ENCODE measurements at places on chromosomes 5 and 9. TPM values are rescaled to one million over a fixed set of nuclear protein-coding genes. Genes with fewer than 3 reads are reported as not detected.

GRCh38 chr5:56698463-56699381 lies 116.6 kb upstream of the MAP3K1 start:
- no peak for DNase-seq

DNA sequence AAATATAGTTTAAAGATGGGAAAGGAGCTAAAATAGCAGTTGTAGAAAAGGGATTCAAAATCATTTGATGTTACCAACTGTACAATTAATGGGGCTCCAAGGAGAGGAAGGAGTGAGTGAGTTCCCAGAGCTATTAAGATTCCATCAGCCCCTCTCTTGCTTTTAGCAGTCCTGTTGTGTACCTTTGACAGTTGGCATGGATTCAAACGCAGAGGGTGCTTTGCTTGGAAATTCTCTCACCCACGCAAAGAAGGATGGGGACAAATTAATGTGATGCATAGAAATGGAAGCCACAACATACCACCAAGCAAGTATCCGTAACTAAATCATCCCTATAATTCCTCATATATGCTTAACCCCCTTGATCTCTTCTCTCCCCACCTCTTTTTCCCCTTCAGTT lies 461.3 kb downstream of the EBF1 start:
- no peak for DNase-seq

The ANXA1 gene
- total RNA-seq: 3.7 TPM

The OR1L1 gene
- not detected for total RNA-seq

GRCh38 chr5:91059409-91059808 lies 323.7 kb downstream of the ARRDC3 start:
- DNase-seq: no peak

The CCL28 gene
- total RNA-seq: 2.3 TPM

The PCDHGB3 gene
- total RNA-seq: 0.83 TPM

DNA sequence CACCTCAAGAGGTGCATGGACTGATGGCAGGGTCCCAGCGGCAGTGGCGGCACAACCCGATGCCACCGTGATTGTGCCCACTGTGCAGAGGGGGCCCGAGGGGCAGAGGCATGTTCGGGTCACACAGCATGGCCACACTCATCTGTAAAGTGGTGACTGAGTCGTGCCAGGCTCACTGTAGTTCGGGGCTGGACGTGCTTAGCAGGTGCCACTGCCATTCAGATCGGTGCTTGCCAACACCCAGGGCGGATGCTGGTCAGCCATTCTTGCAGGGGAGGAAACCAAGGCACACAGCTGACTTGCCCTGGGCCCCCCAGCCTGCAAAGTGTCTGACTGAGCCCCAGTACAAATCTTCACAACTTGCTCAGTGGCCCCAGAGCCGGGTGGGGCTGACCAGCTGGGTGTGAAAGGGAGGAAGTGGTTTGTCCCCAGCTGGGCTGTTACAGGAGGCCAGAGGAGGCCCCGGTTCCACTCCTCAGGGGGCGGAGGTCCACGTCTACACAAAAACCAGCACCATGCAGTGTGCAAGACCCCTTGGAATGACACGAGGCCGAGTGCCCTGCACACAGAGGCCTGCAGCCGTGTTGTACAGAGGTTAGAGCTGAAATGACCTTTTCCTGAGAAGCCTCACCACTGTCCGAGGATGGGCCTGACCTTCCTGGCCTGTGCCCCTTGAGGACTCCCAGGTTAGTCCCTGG lies 17.9 kb downstream of the FGD3 start:
- DNase-seq: no peak

- DNase-seq: no peak
Measured at GRCh38 chr9:22363421-22363887, 83.2 kb upstream of the DMRTA1 start.

- no peak for DNase-seq
Measured at GRCh38 chr5:175654807-175655206, 3.1 kb upstream of the HRH2 start.

The PKD2L2 gene
- total RNA-seq: not detected

DNA sequence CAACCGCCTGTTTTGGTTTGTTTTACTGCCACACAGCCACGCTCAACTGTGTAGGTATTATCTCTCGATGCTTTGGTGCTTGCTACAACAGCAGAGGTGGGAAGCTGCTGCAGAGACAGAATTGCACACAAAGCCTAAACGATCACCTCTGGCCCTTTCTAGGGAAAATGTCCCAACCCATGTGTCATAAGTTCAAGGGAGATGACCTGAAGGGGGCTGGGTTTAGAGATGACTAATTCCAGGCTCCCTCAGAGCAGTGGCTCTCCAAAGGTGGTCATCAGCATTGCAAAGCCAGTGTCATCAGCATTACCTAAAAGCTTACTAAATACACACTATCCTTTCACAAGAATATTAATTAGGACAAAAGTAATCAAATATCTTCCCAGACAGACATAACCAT lies 10.9 kb downstream of the ZNF622 start:
- DNase-seq: no peak

- no peak for DNase-seq
Measured at GRCh38 chr5:1280177-1281037, 14.5 kb downstream of the TERT start.

GRCh38 chr9:80571953-80572352 lies 1000.2 kb downstream of the TLE4 start:
- no peak for DNase-seq

- DNase-seq: no peak
Measured at GRCh38 chr5:169009123-169009522, 291.8 kb downstream of the SLIT3 start.

DNA sequence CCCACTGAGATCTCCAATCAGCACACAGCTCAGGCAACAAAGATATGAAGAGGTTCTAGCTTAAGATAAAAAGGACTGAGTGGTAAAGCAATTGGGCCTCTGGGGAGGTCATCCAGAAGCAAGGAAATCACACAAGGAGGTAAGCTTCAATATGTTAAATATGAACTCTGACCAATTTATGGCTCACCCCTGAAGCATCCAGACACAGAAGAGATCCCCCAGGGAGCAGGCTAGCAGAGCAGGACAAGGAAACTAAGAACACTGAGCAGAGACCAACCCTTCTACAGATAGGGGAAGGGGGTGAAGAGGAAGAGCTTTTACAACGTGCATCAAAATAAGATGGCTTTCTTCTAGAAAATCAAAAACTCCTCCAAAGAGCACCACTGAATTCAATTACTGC lies 616.2 kb downstream of the DNAH5 start:
- no peak for DNase-seq

GRCh38 chr5:69090158-69090557 lies 3.7 kb upstream of the SLC30A5 start:
- no peak for DNase-seq

DNA sequence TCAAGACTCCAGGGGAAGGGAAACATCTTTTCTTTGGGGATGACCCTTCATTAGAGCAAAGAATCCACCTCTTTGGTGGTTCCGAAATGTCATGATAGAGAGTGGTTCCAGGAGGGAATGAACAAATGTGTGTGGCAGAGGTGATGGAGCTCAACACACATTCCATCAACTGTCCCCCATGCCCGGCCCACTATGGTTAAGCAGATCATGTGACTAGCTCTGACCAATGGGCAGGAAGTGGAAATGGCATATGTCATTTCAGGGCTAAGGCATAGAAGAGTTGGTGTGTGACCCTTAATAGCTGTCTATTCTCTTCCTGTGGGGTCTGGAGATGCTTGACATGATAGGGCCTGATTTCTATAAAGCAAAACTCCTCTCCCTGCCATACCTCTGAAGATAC lies 194.6 kb downstream of the GAS1 start:
- no peak for DNase-seq

DNA sequence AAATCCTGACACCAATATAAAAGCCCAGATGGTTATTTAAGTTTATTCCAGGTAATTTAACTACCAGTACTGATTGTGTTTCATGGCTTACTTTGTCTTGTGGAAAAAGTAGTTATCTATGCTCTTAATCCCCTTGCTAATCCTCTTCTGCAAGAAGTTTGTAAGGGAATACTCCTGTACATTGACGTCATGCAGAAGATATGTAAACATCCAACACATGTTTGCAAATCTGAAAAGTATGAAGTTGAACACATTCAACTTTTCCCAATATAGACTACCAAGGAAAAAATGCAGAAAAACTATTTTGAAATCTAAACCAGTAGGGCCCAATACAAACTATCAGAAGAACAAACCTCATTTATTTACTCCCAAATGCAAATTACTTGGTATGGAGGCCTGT lies 56.3 kb upstream of the ELL2 start:
- no peak for DNase-seq

The DMRT2 gene
- total RNA-seq: not detected

DNA sequence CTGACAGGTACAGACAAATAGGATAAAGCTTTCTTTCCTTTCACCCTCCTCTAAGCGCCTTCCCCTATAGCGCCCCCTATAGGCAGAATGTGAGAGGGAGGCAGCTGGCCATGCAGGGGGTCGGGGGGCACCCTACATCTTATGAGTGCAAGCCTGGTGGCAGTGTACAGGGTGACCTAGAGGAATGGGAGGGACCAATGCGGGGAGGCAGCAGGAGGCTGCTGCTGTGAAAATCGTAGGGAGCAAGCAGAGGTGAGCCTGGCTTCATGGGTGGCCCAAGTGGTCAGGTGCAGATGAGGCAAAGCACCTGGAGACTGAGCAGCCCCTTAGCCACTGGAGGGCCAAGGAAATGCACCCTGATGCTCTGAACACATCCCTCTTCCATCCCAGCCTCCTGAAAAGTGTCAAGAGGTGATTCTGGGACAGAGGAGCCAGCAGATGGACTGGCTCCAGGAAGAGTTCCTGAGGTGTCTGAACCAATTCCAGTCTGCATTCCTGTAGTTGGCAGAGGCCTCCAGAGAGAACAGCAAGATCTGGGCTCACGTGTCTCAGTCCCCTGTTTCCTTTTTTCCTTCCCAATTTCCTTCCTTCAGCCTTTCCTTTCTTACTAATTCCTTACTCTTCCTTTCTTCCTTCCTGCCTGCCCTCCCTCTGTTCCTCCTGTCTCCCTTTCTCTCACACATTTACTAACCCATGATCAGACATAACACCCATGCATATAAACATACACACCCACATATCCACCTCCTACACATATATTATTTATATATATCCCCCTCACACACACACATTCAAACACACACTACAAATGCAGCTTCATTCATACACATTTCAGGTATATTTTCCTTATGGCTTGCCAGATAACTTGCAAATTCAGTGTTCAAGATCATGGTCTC lies 32.8 kb upstream of the GALNT10 start:
- DNase-seq: no peak

The SOHLH1 gene
- not detected for total RNA-seq

The FAM153A gene
- 0.73 TPM for total RNA-seq

DNA sequence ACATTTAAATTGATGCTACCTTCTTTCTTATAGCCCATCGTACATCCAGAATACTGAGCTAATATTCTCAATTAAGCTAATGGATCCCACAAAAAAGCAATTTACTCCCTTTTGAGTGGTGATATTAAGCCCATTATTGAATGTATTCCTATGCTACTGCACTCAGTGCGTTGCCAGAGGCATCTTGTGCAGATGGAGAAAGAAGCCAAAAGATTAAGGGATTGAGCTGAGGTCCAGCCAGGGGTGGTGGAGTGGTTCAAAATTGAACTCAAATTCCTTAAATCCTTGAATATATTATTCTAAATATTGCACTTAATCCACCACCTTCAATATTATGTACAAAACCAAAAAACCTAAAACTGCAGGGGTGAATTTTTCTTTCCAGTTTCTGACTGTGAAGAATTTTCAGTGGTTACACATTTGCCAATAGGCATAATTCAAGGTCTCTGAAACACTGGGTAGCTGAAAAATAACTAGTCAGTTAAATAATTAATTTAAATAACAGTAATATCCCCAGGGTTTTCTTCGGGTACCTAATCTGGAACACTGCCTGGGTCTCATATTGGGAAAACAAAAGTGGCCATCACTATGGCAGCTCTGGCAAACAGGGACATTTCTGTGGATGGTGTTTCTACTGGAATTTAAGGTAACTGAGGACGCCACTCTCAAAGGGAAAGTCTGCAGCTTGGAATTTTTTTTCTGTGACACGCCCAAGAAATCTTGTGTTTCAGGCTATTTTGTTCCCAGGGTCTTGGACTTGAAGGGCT lies 6.2 kb upstream of the LIFR start:
- no peak for DNase-seq

GRCh38 chr9:13934416-13934815 lies 379.5 kb downstream of the NFIB start:
- DNase-seq: no peak

GRCh38 chr5:180201051-180201987 lies 7.7 kb downstream of the RASGEF1C start:
- DNase-seq: no peak

- no peak for DNase-seq
Measured at GRCh38 chr5:38188591-38188990, 69.8 kb upstream of the EGFLAM start.

The APBA1 gene
- total RNA-seq: 19.7 TPM

GRCh38 chr9:86613943-86614342 lies 259.7 kb upstream of the TUT7 start:
- DNase-seq: no peak

The NR2F1-AS1 gene
- total RNA-seq: 1.8 TPM

The BAAT gene
- 459 TPM for total RNA-seq

- no peak for DNase-seq
Measured at GRCh38 chr5:107324809-107325208, 345.9 kb downstream of the EFNA5 start.

The DMGDH gene
- 119 TPM for total RNA-seq

GRCh38 chr9:89542401-89543021 lies 44.6 kb upstream of the SEMA4D start:
- no peak for DNase-seq

DNA sequence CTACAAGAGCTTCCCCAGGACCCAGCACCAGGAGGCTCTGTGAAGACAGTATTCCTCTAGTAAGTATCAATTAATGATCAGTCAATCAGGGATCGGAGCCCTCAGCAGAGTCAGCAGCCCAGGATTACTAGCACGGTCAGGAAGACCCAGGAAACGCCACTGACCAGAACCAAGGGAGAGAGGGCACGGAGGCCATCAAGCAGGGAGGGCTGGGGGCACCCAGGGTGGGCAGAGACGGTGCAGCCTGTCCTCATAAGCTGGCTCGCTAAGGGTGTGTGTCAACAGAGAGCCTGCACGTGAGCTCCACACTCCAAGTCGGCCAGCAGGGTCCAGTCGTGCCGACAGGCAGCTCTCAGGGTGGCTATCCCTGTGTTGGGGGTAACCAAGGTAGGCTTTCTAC lies 29.0 kb downstream of the VAV2 start:
- no peak for DNase-seq

DNA sequence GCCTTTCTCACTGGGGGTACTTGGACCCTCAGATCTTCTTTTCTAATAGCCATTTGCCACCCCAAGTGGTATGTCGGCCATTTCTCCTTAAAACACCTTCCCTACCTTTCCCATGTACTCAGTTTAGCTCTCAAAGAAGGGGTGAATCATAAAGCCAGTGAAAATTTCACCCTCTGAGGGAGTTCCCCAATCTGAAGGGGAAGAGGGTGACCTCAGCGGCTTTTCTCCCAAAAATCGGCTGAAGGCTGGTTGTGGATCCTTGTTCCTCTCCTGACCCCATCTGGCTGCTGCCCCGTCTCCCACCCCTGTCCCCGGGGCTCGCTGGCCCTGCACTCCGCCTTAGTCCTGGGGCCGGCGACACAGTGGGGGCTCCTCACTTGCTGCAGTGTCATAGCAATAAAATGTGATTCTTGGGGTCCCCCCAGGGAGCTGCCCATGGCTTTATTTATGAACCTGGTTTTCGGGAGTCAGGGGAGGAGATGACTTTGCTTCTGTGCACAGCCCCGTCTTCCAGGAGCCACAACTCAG lies 17.3 kb upstream of the LTC4S start:
- DNase-seq: no peak

The MACIR gene
- 0.63 TPM for total RNA-seq

The ARHGEF37 gene
- 6.5 TPM for total RNA-seq

Measured in left lobe of liver (tissue), 2 donors.